OCI-LY7 (cell line): ENCODE measurements at places on chromosomes 5 and 9.

DNA sequence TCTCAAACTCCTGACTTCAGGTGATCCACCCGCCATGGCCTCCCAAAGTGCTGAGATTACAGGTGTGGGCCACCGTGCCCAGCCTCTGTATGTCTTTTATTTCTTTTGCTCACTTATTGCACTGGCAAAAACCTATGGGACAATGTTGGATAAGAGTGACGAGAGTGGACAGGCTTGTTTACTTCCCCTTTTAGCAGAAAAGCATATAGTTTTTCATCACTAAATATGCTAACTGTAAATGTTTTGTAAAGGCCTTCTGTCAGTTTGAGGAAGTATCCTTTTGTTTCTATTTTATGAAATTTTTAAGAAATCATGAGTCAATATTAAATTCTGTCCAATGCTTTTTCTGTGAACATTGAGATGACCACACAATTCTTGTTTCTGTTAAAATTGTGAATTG, 103.3 kb downstream of the AUH start:
- DNase-seq = no peak

GRCh38 chr5:169874621-169875020, 105.7 kb downstream of the INSYN2B start:
- DNase-seq = no peak

GRCh38 chr9:88433583-88434255, 45.5 kb downstream of the SPIN1 start:
- DNase-seq = no peak

DNA sequence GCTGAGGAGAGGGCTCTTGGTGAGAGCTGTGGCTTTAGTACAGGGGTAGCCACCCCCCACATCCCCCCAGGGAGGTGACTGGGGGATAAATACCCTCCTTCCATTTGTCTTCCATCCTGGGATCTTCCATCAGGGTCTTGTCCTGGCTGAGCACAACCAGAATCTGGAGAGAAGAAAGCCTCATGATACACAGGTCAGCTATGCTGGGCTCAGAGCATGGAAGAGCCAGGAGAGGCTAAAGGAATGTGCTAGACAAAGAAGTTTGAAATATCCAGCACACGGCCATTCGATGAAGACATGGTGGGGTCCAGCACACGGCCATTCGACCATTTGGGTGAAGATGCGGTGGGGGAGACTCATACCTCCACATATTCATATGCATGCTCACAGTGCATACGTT, 30.0 kb downstream of the ROPN1L start:
- DNase-seq = no peak

DNA sequence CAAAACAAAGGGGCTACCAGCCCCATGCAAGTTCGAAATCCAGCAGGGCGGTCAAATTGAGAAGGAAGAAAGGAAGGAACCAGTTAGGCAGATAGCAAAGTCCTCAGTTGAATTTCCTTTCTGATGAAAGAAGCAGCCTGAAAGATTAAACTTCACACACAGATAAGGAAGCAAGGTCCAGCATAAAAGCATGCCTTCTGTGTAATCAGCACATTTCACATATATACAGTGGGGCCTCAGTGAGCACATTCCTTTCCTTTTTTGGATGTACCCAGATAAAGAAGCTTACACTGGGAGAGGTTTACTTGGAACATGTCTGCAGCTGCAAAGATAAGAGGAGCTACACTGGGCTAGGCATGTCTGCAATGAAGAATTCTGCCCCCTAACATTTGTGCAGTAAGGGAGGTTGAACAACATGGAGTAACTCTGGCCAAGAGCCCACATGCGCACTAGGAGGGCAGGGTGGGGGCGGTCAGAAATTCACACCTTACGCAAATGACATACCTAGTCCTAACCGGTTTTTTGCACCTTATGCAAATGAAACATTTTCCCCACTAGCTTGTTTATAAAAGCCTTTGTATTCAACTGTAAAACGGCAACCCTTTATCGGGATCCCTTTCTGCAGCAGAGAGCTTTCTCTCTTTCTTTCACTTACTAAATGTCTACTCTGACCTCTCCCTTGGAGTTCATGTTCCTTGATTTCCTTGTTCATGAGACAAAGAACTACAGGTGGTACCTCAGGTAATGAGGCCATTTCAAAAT, 149.7 kb upstream of the FBXL17 start:
- DNase-seq = no peak
